ENCODE measurements at places on chromosomes 1 and 21. TPM values are rescaled to one million over a fixed set of nuclear protein-coding genes. Genes with fewer than 3 reads are reported as not detected.

Gene C1orf198
- total RNA-seq = 19.0 TPM

Gene RGS8
- total RNA-seq = not detected

Gene KRTAP13-2
- not detected for total RNA-seq

Gene PRMT6
- 21.3 TPM for total RNA-seq

DNA sequence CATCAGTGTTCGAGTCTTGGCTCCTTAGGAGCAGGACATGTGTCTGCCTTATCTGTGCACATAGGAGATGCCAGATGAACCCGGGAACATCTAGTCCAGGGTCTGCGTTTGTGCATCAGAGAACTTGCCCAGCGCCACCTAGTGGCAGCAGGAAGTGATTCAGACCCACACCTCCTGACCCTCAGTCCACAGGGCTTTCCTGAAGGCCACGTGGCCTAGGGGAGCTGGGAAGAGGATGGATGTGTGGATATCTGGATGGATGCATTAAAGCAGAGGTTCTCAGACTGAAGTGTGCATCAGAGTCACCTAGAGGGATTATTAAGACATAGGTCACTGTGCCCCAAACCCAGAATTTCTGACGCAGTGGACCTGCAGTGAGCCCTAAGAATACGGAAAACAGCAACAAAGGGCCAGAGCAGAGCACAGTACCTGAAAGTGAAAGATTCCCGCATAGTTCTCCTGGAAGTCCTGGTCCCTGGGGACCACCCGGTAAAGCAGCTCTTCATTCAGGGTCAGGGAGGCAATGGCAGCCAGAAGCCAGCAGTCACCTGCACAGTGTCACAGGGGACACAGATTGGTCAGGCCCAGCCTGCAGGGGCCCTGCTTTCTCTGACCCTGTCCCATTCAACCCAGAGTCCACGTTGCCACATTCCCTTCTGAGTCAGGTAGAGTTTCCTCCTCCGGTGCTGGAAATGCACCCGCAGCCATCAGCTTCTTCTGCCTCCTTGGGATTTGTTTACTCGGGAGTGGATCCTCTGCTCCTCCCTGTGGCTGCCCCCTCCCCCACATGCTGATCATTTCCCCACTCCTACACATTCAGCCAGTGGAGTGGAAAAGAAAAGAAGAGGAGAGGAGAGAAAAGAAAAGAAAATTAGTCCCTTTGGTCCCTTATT is 37.0 kb downstream of the CAPN8 start:
- peak; percentile 74 for DNase-seq

- no peak for DNase-seq
Observed at GRCh38 chr1:53112271-53112774, 30.1 kb downstream of the SLC1A7 start.

GRCh38 chr1:184770181-184770979 is 15.7 kb upstream of the EDEM3 start:
- DNase-seq = no peak

DNA sequence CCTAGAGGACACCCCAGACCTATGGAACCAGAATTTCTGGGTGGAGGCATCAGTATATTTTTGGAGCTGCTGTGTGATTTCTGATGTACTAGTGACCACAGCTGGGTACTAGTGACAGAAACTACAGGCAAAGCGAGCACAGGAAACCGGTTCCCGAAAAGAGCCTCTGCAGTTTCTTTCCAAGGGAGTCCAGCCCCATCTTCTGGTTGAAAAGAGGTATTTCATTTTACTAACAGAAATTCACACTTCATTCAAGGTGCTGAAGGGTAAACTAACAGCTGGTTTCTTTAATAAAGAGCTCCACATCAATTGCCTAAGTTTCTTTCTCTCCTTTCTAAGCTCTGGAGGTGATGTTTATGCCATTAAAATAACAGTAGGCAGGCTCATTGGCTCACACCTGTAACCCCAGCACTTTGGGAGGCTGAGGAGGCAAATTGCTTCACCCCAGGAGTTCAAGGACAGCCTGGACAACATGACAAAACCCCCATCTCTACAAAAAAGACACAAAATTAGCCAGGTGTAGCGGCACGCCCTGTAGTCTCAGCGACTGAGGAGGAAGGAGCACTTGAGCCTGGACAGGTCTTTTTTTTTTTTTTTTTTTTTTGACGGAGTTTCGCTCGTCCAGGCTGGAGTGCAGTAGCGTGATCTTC is 22.0 kb downstream of the THAP3 start:
- no peak for DNase-seq

DNA sequence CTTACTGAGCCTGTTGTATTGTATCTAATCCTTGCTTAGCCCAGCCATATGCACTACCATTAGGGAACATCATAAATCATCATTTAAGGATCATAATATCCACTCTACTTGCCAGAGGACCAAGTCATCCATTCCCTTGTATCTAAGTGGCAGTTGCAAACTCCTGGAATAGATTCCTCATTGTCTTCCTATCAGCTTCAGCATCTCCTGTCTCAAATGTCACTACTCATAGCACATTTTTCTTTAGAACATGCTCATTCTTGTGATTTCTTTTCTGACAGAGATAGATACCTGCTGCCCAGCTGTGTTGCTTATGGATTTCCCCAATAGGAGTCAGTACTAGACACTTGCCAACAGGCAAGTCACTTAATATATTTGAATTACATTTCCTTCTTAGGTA is 84.3 kb downstream of the OLFML3 start:
- DNase-seq = no peak

- no peak for DNase-seq
Observed at GRCh38 chr1:231418101-231418740, 3.9 kb downstream of the EGLN1 start.

DNA sequence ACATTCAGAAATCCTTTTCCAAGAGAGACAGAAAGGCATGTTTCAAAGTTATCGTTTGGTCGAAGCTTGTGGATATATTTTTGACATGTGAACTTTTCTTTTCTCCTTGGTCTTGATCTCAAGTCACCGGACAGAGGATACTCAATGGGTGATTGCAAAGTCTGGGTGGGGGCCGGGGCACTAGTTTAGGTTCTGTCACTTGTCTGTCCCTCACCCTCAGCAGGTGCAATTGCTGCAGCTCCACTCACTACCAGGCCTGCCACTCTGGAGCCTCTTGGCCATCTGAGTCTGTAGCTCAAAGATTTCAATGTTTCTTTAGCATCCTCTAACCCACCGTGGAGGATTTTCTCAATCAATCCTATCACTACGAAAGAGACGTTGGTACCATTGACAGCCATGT is 246.0 kb upstream of the C1orf174 start:
- no peak for DNase-seq

DNA sequence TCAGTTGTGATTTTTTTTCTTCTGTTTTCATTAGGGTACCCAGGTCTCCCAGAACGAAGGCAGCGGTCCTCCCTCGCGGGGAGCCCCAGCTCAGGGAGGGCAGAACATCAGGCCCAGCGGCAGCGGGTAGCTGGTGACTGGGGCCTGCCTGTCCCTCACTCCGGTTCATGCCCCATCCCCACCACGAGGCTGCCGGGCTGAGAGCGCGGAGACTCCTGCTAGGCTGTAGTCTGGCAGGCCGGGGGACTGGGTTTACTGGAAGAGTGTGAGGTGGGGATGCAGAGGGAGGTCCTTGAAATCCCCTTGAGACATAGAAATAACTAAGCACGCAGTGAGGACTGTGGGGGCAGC is 10.5 kb downstream of the BRINP2 start:
- DNase-seq = no peak

DNA sequence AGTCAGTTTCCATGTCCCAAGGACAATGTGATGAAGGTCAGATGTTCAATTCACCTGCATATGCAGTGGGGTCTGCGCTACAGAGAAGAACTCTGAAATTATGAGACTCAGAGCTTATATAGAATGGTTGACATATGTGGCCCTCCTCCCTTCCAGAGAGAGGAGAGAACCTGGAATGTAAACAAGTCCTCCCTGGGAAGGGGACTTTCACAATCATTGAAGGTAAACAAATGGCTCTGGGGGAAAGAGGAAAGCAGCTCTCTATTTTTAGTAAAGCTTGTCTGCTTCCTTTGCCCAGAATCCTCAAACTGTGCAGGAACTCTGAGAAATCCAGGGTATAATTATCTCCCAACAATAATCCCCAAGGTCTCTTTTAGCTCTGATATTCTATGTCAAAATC is 9.8 kb downstream of the OVGP1 start:
- peak; percentile 75 for DNase-seq

- DNase-seq = no peak
Observed at GRCh38 chr1:42929434-42930177, 29.1 kb downstream of the SLC2A1 start.

GRCh38 chr1:73800376-73800775 is 397.6 kb downstream of the LRRIQ3 start:
- peak; percentile 62 for DNase-seq

GRCh38 chr1:226097866-226098625 is 35.5 kb downstream of the H3-3A start:
- no peak for DNase-seq

- no peak for DNase-seq
Observed at GRCh38 chr21:44874497-44875315, 1.2 kb upstream of the PTTG1IP start.

DNA sequence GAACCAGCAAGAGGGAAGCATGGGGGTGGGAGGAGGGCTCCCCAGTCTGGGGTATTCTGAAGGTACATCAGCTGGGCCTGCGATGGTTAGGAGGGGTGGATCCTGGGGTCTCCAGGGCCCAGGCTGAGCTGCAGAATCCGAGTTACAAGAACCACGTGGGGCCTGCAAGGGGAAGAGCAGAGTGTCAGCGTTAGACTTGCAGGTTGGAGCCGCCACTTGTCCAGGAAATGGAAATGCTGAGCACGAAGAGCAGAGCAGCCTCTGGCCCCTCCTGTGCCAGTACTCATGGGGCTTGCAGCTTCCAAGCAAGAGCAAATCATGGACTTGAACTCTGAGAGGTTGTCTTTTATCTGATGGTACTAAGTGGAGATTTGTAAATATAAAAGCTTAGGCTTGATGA is 47.5 kb upstream of the COL6A1 start:
- no peak for DNase-seq
